ENCODE measurements at places on chromosomes 3 and 15.

- DNase-seq, result no peak
Measured at GRCh38 chr3:102661707-102662497, 227.1 kb downstream of the ZPLD1 start.

DNA sequence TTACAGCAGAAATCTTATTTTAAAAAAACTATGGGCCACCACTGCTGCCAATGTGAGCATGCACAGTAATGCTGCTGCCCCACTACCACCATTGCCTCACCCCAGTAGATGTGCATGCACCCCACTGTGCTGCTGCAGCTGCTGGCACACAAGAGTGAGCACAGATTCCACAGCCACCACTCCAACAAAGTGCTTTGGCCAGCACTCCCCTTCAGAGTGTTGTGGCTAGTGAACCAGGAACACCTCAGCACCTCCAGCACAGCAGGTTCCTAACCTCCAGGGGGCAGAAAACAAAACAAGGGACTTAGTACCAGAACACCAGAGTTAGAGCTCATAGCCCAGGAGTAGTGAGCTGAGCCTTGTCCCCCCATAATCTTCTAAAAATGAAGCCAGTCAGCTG lies 629.6 kb downstream of the PYDC2 start:
- DNase-seq, result no peak

DNA sequence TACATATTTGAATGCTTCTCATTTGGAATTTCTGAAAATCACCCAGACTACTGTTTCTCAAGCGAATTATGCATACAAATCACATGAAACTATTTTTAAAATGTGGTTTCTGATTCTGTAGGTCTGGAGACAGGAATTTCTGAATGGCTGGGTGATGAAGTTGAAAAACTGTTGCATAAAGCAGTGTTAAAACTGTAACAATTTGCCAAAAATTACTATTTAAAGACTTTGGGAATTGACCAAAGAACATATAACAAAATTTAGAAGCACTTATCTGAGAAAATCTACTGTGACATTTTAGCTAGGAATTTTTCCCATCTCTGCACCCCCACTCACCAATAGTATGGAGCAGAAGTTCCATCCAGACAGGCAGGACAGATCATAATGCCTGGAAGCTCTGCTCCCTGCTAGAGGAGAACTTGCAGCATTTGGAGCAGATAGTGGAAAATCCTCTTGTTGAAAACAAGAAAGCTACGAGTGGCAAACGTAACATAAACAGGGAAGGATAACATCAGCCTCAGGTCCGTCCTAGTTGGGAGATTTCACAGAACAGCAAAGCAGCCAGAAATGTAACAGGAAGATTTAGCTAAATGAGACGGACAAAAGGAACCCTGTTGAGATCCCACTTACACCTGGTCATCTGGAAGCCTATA lies 132.3 kb upstream of the MCTP2 start:
- DNase-seq, result no peak

DNA sequence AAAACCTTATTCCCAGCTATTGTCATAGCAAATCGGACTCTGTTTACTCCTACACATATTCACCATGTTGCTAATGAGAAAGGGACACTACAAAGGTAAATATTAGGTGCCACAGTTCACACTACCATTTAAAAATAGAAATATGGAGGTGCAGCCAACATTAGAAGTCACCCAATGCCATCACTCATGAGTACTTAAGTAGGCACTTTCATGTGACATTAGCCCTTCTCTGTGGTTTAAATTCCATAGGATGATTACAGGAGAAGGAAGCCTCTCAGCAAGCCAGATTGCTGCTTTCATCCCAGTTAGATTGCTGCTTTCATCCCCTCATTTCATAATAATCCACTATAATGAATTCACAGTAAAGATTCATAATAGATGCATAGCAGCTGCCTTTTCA lies 376.8 kb upstream of the ALCAM start:
- no peak for DNase-seq

GRCh38 chr3:159856590-159857104 lies 132.0 kb upstream of the IL12A start:
- no peak for DNase-seq

DNA sequence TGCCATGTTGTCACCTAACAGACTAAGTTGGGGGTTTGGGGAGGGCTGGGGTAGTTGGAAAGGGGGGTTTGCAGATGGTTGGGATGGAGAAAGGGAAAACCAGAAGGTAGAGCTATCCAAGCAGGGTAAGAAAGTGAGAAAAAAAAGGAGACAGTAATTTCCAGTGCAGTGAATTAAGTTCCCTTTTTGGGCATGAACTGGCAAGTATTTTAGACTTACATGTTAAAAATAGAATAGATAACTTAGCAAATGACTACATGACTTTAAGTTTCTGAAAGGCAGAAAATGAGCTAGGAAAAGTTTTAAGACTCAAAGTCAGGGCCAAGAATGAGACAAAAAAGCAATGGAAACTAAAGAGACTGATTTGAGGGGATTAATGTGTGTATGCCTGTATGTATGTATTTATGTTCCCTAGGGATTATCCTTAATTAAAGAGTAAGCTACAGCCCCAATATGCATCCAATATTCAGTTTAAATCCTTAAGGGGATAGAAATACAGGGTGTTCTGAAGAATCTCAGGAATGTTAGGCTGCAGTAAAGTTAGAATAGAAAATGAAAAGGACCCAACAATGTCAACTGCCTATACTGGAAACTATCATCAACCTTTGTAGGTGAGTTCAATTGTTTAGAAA lies 285.2 kb upstream of the MME start:
- no peak for DNase-seq

GRCh38 chr15:29988701-29989100 lies 94.1 kb upstream of the GOLGA8J start:
- no peak for DNase-seq

DNA sequence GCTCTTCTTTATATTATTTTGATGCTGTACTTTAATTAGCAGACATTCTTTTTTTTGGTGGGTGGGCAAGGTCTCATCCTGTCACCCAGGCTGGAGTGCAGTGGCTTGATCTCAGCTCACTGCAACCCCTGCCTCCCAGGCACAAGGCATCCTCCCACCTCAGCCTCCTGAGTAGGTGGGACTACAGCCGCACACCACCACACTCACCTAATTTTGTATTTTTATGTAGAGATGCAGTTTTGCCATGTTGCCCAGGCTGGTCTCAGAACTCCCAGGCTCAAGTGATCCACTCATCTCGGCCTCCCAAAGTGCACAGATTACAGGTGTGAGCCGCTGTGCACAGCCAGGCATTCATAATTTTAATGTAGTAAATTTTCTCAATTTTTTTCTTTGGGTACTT lies 608.1 kb downstream of the ZNF385D start:
- no peak for DNase-seq

DNA sequence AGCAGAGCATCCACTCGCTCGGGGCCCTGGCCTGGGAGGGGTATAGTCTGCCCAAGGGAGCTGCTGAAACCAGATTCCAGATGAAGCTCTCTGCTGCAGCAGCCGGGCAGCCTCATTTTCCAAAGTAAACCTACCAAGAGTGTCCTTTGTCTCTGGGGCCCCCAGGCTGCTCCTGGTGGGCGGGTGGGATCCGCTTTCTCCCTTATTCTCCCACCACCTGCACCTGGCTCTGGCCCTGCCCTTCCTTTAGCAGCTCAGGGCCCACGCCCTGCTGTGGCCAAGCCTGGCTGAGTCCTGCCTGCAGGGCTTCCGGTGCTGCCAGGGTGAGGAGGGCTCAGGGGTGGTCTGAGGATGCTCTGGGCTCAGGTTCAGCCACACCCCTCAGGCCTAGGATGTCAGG lies 13.0 kb downstream of the SCN5A start:
- no peak for DNase-seq

DNA sequence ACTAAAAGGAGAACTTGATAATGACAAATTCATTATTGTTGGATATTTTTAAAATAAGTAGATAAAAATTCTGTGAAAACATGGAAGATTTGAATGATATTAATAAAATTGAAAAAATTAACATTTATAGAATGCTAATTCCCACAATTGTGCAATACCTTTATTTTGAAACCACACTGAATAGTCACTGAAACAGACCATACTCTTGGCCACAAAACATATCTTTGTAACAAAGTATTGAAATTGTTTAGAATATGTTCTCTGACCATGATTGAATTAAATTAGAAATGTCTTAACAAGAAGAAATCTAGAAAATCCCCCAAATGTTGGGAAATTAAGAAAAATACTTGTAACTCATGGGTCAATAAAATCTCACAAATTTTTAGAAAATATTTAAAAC lies 49.2 kb downstream of the ARHGAP11B start:
- DNase-seq, result no peak

GRCh38 chr3:43411429-43411828 lies 125.1 kb downstream of the SNRK start:
- DNase-seq, result no peak

- no peak for DNase-seq
Measured at GRCh38 chr3:134449277-134449676, 36.5 kb downstream of the ANAPC13 start.

DNA sequence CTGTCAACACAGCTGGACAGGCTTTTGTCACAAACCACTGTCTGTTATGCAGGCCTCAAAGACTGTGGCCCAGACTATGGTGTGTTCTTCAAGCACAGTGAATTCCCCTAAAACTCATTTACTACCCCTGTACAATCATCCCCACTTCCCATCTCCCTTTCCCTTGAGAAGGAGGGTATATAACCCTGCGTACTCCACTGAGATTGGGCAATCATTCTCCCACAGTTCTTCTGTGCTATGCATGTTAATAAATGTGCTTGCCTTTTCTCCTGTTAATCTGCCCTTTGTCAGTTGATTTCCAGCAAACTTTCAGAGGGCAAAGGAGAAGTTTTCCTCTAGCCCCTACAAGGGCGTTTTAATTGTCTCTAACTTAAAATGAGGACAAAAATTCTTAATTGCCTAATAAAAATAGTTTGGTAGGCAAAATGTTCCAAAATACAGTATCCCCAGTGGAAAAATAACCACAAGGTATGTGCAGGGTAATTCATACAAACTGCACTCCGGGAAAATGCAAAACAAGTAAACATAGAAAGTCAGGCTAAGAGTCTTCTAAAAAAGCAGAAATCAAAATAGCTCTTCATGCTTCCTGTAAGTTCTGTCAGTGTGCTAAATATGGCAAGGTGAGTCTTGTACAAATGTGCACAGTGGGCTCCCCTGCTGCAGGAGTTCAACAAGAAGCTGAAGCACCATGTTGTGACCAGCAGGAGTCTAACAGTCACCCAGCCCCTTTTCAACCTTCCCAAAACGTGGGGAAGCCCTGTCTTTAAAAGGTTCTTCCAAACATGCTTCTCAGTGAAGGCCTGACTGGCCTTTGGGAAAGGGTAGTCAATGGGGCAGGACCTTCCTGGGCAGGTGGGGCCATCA lies 10.2 kb downstream of the ATP10A start:
- DNase-seq, result no peak

DNA sequence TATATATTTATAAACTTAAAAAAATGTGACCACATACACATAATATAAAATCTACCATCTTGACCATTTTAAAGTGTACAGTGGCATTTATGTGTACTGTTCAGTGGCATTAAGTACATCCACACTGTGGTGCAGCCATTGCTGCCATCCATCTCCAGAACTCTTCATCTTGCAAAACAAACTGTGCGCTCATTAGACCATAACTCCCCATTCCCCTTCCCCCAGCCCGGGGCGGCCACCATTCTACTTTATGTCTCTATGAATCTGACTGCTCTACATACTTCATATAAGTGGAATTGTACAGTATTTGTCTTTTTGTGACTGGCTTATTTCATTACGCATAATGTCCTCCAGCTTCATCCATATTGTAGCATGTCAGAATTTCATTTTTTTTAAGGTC lies 47.8 kb downstream of the CTXND1 start:
- no peak for DNase-seq

- no peak for DNase-seq
Measured at GRCh38 chr3:195802795-195803194, 8.9 kb downstream of the MUC4 start.

GRCh38 chr3:30597131-30597768 lies 9.2 kb upstream of the TGFBR2 start:
- no peak for DNase-seq

GRCh38 chr3:186930143-186930640 lies at the start of gene ST6GAL1:
Gene ST6GAL1, plus strand, starts transcription at chr3:186930526. Its CDS starts 112,178 bp downstream, at chr3:187042704.
- no peak for DNase-seq

- DNase-seq, result no peak
Measured at GRCh38 chr15:38758043-38758442, 193.4 kb upstream of the RASGRP1 start.

- DNase-seq, result no peak
Measured at GRCh38 chr3:85758442-85758841, 799.7 kb downstream of the CADM2 start.

GRCh38 chr15:68987120-68987519 lies 27.4 kb upstream of the NOX5 start:
- DNase-seq, result no peak

Measured in cerebellar nuclear complex (tissue), 1 donor.